HFFc6 (cell line): ENCODE measurements at places on chromosomes 4 and X.

DNA sequence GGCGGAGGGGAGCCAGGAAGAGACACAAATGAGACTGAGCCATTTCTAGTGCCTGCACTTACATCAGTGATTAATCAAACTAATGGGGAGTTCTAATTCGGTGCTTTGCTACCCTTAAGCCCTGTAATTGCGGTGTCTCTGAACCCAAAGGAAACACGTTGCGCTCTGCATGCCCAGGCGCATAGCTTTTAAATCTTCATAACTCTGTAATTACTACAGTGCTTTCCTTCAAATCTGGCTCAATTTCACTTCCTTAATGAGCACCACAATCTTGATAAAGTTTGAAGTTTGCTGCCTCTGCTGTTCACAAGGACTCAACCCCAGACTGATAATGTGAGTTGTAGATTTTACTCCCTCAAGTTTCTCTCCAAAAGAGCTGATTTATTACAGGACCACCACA, 5.7 kb upstream of the NHS start:
- no peak for DNase-seq

GRCh38 chr4:14879683-14880082, 122.6 kb upstream of the CPEB2 start:
- no peak for DNase-seq

DNA sequence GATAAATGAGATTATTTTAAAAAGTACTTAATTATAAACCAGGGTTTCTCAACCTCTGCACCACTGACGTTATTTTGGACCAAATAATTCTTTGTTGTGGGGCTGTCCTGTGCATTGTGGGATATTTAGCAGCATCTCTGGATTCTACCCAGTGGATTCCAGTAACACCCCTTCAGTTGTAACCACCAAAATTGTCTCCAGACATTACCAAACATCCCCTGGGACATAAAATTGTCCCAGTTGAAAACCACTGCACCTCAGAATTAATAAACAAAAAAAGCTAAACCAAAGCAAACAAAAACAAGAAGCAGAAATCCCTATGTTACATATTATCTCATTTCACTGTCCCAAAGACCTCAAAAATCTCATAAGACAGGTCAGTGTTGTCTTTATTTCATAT, 54.2 kb upstream of the GIMD1 start:
- DNase-seq: no peak

GRCh38 chr4:5888222-5889001, 4.5 kb downstream of the CRMP1 start:
- no peak for DNase-seq

GRCh38 chr4:14434916-14435315, 567.4 kb upstream of the CPEB2 start:
- DNase-seq: no peak

DNA sequence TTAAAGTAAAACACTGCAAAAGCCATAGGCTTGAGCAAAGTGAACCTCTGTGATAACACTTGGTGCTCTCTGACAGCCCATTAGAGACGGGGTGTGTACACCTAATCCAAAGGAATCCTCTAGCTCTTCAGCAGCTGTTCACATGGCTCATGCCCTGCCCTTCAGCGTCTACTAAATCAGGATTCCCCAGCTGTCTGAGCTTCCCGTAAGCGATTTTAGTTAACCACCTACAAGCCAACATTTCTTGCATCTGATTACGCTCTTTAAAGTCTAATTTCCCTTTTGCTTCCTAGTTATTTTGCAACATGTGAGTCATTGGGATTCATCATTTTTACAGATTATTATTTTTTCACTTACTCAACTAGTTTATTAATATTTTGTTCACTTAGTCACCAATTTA, 6.5 kb downstream of the DMD start:
- DNase-seq: no peak

- peak; percentile 7 for DNase-seq
Observed at GRCh38 chrX:69027181-69028005, 137.9 kb downstream of the PJA1 start.

DNA sequence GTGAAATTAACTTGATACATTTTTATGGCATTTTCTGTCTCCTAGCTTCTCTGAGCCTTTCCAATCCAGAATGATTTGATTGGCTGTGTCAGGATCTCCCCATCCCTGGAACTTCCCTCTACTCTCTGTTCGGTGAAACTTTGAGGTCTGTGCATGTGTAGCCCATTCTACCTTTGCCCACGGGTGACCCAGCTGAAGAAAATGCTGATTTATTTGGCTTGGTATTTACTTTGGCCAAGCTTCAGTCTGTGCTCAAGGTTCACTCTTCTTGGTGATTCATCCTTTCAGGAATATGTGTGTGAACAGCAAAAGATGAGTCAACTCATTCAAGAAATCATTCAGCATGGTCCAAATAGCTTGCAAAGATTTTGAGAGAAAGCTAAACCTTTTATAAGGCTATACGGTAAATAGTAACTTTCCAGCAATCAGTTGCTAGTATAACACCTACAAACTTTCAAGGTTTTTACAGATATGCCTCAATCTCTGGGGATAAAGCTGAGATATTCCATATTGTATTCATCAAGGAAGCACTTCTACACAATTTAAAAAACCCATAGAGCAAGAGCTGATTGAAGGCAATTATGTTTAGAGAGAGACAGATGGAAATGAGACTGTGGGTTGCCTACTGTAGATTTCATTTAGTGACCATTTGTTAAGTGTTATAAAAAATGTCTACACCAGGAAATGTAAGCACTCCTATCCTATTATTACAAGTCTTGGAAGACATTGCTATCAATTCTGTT, 233.9 kb upstream of the CXXC4 start:
- peak; percentile 23 for DNase-seq

DNA sequence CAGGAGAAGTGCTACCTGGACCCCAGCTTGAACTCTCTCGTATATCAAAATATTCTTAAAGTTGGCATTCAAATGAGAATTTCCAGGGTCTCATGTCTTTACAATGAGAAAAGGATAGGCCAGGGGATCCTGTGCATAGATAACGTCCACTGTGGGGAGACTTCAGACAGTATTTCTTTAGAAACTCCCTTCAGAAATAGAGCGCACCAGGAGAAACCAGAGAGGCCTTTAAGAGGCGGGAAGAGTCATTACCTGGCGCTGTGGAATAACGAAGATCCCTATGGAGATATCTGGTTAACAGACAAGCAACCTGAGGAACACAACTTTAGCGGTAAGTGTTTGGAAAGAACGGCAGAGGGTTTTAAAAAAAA, 600 bp downstream of the RADX start:
- no peak for DNase-seq

GRCh38 chrX:65999563-66000148, 40.2 kb downstream of the VSIG4 start:
- DNase-seq: no peak

DNA sequence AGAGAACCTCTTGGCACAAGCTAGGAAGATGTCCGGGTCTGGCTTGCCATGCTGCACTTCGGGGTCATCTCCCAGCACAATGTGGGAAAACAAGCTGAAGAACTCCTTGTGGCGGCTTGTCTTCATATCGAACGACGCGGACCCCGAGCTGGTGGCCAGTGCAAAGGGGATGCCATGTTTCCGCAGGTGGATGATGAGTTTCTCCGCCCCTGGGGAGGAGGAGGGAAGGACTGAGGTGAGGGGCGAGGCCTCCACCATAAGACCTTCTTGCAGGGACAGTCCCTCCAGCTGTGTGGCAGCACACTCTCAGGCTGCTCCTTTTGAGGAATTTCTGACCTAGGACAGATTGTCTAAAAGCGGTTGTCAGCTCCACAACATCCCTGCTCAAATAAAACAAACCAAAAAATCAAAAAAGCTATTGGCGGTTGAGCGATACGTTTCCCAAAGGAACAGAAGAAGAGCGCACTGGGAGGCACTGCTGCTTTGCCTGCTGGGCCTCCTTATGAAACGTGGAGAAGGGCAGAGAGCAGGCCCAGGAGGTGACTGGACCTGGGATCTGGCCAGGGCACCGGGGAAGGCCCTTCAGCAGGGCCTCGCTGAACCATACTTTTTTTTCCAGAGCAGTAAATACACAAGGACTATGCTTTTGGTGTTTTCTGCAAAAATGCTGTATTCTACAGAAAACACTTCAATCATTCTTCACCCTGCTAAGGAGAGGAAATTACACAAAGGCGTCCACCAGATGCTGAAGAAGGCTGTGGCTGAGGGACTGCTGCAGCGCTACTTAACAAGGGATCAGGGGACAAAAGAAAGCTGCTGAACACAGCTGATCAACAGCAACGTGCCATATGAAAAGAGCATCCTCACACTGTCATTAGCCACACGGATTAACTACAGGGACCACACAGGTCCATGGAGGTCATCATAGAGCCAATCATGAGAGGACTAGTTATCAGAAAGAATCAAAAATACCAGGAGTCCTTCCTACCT, 70.0 kb upstream of the STS start:
- no peak for DNase-seq

GRCh38 chrX:2513121-2513664, 12.4 kb upstream of the DHRSX start:
- DNase-seq: no peak

DNA sequence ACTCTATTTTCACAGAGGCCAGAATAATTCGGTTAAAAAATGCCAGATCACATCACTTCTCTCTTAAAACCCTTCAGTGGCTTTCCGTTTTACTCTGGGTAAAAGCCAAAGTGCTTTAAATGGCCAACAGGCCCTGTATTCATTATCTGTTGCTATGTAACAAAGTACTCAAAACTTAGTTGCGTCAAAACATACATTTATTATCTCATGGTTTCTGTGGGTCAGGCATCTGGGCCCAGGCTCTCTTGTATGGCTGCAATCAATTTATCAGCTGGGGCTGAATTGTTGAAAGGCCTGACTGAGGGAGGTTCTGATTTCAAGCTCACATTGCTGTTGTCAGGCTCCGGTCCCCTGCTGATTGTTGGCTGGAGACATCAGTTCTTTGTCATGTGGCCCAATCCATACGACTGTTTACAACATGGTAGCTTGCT, 72.7 kb upstream of the H2AZ1 start:
- DNase-seq: no peak

DNA sequence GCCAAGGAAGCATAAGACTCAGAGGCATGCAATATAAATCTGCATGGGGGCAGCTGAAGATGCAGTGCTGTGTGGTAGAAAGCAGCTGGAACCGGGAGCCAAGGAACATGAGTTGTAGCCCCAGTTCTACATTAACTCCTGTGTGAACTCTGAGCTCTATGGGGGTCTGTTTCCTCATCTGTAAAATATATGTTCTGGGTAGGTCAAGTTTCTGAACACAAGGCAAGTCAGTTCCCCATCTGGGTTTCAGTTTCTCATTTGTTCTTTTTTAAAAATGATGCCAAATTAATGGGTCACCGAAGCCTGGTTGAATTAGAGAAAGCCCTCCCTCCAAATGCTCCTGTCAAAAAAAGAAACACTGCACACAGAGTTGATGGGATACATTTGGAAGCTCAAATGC, 24.0 kb downstream of the UNC5C start:
- no peak for DNase-seq

DNA sequence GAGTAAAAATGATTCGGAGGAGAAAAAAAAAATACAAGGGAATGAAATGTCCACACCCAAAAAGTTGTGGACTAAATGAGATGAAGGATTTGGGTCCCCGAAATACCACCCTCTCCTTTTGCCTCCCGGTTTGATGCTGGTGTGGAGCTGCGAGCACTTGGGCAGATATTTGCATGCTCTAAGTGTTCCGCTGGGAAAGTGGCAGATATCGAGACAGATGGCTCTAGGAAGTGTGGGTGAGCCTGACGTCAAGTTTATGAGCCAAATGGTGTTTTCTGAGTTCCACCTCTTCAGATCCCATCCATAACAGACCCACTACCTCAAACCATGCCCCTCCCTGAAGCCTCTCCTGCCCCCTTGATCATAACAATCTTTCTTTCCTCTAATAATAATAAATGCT, 228.6 kb downstream of the QDPR start:
- no peak for DNase-seq

DNA sequence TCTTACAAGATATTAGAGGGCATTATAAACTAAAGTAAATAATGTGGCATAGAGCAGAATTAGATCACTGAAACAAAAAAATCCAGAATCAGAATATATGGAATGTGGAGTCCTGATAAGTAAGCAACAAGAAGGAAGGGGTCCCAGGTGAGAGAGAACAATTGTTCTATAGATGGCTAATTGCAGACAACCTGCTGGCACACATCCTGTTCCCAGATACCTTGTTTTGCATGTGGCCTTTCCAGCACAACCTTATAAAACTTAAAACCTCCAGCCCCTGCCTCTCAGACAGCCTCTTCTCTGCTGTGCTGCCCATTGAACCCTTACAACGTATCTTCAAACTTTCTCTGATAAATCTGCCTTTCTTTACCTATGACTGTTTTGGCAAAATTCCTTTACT, 4.7 kb upstream of the ZNF674 start:
- DNase-seq: no peak

GRCh38 chrX:10158279-10159144, 1.7 kb downstream of the CLCN4 start:
- no peak for DNase-seq

- no peak for DNase-seq
Observed at GRCh38 chrX:17355976-17356375, 19.0 kb upstream of the NHS start.

GRCh38 chr4:104975617-104976016, 171.1 kb upstream of the TET2 start:
- DNase-seq: no peak

DNA sequence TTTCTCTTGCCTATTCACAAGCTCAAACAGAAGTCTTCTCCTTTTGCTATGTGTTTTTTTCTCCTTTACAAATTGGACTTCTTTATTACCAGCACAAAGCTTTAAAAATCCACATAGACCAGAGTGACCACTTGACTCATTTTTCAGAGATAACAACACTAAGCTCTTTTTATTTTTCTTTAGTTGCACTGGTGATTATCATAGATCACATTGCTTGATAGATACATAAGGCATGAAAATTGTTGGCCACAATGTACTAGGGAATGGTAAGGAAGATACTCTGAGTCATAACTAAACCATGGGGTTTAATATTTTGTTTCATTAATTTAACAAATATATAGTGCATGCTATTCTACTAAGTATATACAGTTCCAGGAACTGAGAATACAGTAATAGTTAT, 159.0 kb downstream of the GASK1B start:
- peak; percentile 80 for DNase-seq

- DNase-seq: no peak
Observed at GRCh38 chr4:54238389-54238788, 9.3 kb downstream of the PDGFRA start.

DNA sequence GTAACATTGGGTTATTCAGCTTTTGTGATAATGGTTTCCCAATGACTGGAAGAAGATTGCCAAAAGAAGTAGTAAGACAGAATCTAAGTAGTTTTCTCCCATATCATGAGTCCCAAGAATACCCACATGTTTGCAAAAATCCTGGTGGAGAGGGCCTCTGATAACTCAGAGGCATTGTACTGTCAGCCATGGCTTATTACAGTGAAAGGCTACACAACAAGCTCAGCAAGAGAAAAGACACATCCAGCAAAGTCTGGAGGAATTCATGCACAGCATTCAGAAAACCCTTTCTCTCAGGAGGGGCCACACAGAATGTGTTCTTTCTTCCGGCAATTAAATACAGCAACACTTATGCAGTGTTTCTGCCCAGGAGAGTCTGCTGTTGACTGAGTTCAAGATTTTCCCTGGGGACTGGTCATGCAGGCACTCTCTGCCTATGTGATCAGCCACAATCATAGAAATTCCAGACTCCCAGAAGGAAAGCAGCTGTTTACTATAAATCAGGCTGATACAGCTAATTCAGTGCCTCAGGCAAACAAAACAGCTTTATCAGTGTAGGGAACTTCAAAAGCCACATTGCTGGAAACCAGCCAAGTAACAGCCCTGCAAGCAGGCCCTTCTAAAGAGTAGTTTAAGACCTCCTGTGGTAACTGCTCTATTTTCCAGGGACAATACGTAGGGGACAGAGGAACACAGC, 937.1 kb downstream of the CCSER1 start:
- DNase-seq: no peak

- DNase-seq: peak; percentile 29
Observed at GRCh38 chrX:22396408-22396807, 123.7 kb downstream of the CBLL2 start.

GRCh38 chr4:145822581-145822980, 116.0 kb downstream of the ZNF827 start:
- DNase-seq: no peak
